ENCODE measurements at places on chromosomes 5 and 9.
A peak's percentile ranks its signal among the peaks of the same experiment; 100 is the strongest.

DNA sequence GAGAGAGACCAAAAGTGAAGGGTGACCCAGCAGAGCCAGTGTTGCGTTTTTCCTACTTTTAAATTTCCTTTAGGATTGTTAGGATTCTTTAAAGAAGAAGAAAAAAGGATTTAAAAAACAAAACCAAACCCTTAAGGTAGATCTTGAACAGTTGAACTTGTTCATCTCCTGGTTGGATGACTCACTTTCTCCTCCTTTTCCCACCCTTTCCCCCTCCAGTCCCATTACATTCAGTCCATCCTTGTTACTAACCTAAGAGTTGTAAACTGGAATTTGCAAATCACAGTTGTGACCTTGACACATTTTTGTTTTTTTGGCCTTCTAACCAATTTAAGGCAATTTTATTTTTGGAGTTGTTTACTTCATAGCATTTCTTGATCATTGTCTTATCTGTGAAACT lies 289.2 kb downstream of the ARHGAP26 start:
- DNase-seq = no peak

DNA sequence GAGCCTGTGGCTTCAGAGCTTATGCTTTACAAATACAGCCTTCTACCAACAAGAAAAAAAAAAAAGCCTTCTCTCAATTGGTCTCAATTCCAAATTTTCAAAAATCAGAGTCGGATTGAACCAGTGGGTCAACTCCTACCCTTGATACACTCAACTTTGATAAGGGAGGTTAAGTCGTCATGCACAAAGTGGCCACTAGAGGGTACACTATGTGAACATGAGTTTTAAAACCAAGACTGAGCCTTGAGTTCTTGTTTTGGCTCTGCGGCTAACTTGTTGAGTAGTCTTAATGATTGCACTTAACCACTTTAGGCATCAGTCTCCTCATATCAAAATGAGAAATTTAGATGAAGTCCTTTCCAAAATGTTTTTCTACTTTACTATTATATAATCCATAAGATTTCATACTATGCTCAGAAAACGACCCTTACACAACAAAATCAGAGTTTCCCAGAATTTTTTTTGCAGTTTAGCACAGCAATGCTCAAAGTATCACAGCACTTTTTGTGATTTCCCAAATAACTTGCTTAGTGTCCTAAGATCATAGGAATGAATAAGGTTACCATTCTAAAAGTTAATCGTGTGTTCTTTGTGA lies 92.9 kb upstream of the MTAP start:
- DNase-seq = peak; percentile 23

GRCh38 chr9:88680041-88680440 lies 145.1 kb downstream of the NXNL2 start:
- DNase-seq = no peak

DNA sequence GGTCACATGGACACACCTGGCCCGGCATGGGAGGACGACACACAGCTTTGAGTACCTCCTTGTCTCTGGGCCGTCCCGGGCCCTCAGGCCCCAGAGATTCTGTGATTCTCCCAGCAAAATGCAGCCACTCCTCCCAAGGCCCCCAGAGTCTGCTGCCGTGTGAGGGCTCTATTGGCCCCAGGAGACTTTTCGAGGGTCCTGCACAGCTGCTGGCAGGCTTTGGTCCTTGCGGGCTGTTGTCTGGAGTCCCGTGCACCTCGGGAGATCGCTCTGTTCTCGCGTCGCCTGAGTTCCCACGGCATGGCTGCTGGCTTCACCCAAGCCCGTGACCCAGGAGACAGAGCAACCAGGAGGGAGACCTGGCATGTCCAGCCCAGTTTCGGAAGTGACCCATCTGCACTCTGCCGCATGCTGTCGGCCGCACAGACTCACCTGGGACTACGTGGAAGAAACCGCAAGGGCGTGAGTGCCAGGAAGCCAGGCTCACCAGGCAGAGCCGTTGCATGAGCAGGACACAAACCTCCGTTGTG lies 46.8 kb upstream of the NKD2 start:
- peak; percentile 94 for DNase-seq

DNA sequence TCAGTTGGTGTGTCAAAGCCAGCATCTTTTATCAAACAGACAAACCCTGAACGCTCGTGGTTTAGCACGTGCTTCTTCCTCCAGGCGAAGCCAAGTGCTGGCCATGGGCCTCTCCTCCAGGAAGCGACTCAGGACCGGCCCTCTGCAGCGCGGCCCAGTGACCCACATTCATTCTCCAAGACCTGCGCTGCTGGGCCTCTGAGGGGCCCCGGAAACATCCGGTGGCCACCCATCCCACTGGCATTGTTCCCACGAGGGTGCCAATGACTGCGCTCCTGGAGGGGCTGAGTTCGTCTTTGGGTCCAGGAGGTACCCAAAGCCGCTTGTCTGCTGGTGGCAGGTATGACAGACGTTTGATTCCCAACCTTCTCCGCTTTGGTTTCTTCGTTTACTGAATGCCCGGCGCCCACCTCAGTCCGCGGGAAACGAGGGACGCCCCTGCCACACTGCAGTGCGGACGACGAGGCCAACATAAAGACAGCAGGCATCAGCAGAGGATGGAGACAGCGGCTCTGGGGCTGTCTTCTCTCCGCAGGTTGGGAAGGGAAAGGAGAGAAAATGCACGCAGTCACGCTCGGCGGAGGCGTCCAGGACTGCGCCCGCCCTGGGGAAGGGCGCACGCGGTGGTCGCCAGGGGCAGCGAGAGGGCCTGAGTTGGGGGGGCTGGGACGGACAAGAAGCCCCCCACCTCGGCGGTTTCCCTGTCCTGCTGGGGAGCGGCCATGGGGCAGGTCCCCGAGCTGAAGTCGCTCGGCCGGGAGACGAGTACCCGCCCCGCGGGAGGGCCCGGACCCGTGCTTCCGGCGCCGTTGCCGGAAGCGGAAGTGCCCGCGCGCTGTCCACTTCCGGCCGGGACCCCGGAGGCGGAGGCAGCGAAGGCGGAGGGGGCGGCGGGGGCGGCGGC lies at the start of gene EXOC3:
EXOC3 (plus strand) TSS at position 842 of the 904 bp plus-strand sequence. CDS start 3,030 bp downstream, outside the sequence.
- DNase-seq = peak; percentile 80

DNA sequence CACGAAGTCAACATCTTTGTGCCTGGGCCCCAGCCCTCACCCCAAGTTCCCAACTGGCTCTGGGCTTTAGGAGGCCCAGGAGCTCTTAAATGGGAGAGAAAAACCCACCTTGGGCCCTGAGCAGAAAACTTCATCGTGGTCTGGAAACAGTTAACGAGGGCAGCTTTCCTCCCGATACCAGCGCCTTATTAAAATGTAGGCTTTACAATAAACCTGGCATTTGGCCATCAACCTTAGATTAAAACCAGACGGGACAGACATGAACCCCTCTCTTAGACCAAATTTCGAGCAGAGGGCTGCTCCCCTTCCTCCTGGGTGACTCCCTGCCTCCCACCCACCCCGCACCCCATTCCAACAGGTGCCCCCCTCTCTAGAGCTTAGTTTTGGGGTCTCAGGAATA lies 39.4 kb downstream of the PRRX2 start:
- DNase-seq = no peak

- DNase-seq = no peak
Measured at GRCh38 chr9:28951945-28952344, 1378.7 kb upstream of the C9orf72 start.

DNA sequence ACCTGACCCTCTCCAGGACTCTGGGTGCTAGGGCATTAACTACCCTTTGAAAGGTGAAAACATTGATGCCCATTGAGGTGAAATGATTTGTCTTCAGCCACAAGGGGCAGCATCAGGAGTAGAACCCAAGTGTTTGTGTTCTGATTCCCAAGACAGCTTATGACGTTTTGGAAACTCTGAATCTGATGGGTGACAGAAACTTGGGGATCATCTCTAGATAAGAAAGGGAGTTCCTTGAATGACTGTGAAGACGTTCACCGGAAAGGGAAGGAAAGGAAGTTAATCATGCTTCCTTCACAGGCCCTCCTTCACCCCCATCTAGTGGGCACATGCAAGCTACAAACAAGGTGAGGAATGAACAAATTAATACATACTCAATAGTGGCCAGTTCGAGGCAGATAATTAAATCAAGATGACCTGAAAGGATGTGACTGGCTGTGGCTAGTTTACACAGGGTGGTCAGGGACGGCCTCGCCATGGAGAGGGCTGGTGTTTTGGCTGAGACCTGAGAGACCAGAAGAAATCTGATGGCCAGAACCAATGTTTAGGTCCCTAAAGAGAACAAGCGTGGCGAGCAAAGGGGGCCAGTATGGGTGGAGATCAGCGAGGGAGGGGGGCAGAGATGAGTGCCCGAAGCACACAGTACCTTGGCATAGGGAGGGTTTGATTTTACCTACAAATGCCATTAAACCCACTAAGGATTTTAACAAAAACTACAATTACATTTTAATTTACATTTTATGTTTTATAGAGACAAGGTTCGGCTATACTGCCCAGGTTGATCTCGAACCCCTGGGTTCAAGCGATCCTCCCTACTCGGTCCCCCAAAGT lies 937 bp upstream of the SLC26A2 start:
- peak; percentile 23 for DNase-seq

DNA sequence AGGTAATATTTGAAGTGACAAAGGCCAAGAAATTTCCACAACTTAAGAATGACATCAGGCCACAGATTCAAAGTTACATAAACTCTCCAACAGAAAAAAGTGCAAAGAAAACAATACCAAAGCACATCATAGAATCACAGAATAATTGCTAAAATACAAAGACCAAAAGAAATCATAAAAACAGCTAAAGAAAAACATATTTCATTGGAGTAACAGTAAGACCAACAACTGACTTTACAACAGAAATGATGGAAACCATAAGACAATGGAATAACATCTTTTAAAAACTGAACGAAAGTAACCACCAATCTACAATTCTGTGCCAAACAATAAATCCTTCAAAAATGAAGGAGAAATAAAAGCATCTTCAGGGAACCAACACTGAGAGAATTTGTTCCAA lies 38.3 kb downstream of the ZDHHC21 start:
- DNase-seq = no peak

DNA sequence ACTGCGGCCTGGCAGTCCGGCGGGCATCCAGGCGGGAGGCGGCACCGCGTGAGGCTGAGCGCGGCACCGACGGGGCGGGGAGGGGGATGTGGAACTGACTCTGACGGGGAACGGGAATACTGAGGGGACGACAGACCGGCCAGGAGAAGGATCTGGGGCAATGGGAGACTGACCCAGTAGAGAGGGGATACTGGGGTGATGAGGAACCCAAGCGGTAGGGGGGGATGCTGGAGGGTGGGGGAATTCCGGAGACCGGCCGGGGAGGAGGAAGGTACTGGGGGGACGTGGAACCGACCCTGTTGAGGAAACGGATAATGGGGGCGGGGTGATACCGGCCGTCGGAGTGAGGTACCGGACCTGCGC lies 423 bp downstream of the IPPK start:
- no peak for DNase-seq

DNA sequence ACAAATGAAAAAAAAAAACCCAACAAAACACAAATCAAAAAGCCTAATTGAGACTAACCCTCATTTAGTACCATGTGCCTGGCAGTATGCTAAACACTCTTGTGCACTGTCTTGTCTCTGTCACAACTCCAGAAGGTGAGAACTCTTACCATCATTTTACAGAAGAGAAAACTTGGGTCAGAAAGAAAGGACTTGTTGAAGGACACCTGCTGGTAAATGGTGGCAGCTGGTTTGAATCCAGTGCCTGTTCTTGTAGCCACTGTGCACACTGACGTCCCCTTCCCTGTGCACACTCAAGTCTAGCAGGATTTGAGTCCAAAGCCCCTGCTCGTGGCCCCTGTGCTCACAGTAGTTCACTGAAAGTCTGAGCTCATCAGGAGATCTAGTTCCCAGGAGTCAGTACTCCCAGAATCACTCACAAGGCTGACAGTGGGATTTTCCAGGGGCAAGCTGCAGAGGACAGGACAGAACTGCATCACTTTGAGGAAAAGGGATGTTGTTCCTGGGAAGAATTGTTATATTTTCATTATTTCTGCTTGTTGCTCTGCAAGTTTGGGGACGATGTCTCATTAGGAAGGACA lies 43.0 kb upstream of the HSD17B4 start:
- DNase-seq = no peak

- no peak for DNase-seq
Measured at GRCh38 chr5:33401482-33402390, 39.0 kb upstream of the TARS1 start.

DNA sequence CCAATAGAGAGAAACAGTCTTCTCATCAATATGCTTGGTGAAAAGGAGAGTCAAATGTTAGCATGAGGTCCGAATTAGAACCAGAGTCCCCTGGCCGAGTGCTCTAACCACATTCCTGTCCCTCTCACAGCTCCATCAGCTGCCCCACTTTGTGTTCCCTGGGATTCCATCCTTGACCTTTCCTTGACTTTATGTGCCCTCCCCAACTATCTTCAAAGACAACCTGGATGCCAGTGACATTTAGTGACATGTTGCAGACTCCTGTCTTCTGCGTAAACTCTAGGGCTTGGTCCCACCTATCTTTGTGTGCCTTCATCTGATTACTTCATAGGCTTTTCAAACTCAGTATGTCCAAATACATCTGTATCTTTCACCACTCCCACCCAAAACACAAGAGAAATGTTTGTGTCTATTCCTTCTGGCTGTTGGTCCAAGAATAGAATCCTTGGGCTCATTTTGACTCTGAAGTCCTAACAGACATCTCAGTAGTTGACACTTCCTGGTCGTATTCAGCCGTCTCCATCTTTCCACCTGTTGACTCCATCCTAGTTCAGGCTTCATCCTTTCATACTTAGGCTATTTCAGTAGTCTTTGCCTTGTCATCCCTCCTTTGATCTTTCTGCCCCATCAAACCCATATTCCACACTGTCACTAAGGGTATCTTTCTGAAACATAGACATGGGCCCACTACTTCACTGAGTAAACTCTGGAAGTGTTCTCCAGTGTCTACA lies 101.4 kb upstream of the CD180 start:
- DNase-seq = no peak

DNA sequence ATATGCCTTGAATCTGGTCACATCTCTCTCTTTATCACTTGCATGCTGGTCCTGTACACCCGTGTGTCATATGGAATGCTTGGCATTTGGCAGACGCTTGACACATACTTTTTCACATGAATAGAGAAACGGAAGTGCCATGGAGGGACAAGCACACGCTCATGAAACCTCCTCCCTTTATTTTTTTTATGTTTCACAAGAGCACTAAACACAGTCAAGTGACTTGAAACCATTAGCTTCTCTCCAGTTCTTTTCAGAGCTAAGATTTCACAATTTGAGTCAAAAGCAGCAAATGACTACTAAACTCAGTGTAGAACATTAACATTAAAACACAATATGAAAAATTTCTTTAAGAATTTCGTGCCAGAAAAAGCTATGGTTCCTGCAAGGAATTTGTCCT lies 151.1 kb downstream of the DOCK2 start:
- DNase-seq = no peak

DNA sequence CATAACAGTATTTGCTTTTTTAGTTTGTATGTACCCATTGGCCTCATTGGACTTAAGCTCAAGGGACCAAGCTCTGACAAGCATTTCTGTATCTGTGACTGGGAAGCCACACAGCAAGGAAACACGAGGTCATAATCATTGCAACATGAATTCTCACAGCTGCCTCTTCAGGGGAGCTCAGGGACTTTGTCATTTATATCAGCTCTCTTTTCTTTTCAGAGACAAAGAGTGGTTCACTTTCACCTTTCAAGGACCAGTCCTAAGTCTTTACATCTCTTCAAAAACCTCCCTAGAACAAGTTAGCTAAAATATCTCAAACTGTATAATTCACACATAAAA lies 58.6 kb downstream of the ADAMTS12 start:
- DNase-seq = no peak

- DNase-seq = no peak
Measured at GRCh38 chr9:83521011-83521410, 17.2 kb downstream of the FRMD3 start.

Data from NCI-H524 (cell line).